ENCODE measurements at places on chromosomes 6 and 20.

GRCh38 chr6:43277643-43278523 lies 20.2 kb upstream of the SLC22A7 start:
- DNase-seq, result no peak

DNA sequence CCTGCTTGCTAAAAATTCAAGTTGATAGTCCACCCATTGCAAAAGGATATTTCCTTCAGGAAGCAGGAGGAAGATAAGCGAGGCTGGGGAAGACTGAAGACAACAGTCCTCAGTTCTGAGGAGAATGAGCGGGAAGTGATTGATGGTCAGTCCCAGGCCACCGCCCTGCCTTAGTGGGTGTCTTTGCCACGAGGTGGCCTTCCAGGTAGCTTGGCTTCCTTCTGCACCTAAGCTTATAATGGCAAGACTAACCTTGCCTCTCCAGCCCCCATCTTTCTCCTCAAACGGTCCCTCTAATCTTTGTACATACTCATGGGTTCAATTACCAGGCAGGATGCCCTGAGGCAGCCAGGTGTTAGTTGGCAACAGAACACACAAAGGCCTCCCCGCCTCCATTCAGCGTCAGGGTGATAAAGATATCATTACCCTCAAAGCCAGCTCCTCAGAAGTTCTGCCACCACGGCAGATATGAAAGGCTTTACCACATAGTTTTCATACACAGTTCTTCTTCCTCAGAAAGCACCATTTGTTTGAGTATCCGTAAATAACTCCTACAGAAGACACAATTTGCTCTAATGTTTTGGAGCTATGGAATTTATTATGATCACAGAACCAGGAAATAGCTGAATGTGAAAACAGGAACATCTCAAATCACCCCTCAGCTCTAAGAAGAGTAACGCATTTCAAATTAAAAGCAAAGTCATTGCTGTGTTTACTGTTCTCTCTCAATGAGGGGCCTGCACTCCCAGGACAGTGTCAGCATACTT lies 249.4 kb downstream of the ATXN1 start:
- DNase-seq, result no peak

GRCh38 chr20:31908016-31908415 lies 37.6 kb downstream of the TTLL9 start:
- no peak for DNase-seq

DNA sequence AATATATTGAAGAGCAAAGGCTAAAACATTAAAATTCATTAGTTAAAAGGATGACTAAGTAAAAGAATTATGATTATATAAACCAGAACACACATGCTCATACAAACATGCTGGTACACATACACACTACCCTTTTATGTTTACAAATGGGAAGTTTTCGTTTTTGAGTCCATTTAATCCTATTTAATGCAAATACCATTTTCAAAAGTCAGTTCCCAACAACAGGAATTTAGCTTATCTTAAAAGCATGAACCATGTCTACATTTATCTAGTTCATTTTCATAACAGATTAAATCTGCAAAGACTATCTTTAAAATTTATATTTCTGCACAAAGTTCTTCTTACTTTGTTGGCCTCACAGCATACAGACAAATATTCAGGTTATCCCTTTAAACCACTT lies 42.5 kb downstream of the MAN1A1 start:
- no peak for DNase-seq

DNA sequence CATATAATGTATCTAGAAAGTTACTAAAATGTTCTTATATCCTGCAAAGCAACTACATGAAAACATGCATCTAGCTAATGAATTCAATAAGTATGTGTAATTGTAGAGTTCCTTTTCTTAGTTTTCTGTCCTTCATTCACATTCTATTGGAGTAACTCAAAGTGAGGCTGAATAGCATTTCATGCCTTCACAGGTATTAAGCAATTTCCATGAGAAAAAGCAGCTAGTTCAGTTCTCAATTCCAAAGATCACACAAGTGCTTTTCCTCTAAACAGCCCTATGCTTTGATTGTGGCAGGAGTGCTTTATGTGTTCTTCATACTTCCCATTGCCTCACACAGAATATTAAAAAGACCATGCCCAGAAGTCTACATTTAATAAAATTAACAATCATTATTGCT lies 274.9 kb downstream of the RFPL4B start:
- no peak for DNase-seq

DNA sequence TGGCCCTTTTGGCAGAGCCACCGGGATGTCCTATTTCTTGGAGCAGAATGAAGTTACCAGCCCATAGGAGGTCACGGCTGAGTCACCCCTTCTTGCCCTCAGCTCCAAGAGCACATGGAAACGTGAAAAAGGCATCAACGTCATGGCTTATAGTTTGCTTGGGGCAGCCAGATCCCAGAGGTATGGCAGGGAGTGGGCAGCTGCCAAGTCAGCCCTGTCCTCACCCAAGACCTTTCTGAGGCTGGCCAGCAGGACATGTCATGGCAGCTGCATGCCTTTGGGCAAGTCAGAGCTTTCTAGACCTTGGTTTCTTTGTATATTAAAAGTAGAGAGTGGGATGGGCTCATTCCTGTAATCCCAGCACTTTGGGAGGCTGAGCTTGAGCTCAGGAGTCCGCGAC lies 8.2 kb upstream of the MDFI start:
- no peak for DNase-seq

All from stimulated activated CD8-positive, alpha-beta memory T cell treated with anti-CD3 and anti-CD28 coated beads, Interleukin-15, amount 100 ng/mL, for 4 hours (primary cell).